ENCODE measurements at places on chromosomes 2 and 18. TPM values are rescaled to one million over a fixed set of nuclear protein-coding genes. Genes with fewer than 3 reads are reported as not detected.
A peak's percentile ranks its signal among the peaks of the same experiment; 100 is the strongest.

GRCh38 chr18:23548275-23548674, 38.0 kb downstream of the NPC1 start:
- DNase-seq, result no peak

DNA sequence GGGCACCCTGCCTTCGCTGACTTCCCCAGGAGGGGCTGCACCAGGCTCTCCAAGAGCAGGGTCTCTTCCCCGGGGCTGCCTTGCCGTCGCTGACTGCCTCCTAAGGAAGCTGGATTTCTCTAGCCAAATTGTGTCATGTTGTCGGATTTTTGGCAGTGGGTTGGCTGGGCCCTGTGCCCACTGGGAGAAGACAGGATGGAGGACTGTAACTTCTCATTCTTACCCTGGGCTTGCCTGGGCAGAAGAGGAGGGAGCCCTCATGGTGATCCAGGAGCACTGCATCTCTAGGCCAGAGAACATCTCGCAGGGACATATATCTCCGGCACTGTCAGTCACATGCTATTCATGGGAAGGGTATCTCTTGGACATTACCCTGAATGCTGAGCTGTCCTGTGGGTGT, 6.3 kb downstream of the MYO7B start:
- no peak for DNase-seq

DNA sequence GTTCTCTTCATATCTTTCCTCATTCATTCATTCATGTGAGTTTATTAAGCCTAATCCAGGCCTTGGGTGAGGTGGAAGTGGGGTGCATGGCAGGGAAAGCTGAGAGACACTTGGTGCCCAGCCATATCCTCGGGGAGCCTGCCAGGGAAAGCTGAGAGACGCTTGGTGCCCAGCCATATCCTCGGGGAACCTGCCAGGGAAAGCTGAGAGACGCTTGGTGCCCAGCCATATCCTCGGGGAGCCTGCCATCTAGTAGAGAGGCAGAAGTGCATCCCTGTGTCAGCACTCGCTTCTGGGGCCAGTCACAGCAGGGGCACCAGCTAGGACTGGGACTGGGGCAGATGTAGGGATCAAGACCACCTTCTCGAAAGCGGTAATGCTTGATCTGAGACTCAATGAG, 39.4 kb downstream of the DDX18 start:
- no peak for DNase-seq

- DNase-seq, result no peak
These were observed 142.8 kb downstream of the ANKRD44 start for GRCh38 chr2:197167608-197168314.

- no peak for DNase-seq
These were observed 99.6 kb downstream of the SGPP2 start for GRCh38 chr2:222523783-222524544.

DNA sequence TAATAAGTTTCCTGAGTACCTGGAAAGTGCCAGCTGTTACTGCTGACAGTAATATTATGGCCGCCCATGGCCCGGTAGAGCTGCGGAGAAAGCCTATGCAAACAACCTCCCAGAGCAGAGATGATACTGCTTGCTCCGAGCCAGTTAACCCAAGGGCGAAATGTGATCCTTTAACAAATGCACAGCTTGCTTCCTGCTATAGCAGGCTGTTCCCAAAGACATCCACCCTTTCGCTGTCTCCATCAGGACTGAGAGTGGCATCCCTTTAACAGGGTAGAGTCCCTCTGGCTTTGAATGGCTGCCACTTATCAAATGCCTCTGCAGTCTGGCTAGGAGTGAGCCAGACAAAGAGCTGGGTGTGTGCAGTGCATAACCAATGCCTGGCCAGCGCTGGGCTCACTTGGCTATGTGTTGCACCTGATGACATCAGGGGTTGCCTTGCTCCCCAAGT, 69.7 kb upstream of the DAPL1 start:
- DNase-seq, result no peak

DNA sequence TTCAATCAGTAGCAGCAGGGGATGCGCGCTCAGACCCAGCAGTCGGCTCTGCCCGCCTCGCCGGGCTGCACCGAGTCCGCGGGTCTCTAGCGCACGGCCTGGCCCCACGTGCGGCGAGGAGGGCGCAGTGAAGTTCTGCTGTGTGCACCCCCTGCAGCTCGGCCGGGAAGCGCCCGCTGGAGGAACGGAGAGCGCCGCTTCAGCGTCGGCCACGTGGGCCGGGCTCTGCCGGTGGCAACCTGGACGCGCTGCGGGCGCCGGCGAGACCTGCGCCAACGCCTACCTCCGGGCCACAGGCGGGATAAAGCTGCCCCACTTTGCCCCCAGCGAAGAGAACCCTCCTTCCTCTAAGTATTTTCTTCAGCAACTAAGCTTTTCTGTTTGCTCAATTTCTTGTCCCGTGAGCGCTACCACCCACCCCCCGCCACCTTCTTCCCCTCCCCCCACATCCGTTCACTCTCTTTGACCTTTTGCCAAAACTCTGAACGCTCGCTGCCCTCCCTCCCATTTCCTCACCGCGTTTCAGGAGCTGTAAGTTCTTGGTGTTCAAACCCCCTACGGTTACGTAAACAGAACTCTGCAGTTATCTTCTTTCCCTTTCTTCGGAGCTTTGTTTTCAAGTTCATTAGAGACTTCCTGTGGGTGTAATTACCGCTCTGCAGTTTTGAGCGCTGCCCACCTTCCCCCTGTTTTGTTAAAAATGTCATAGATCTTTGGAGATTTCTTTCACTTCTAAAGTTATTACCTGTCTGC, 42.6 kb upstream of the EDAR start:
- peak; percentile 27 for DNase-seq

DNA sequence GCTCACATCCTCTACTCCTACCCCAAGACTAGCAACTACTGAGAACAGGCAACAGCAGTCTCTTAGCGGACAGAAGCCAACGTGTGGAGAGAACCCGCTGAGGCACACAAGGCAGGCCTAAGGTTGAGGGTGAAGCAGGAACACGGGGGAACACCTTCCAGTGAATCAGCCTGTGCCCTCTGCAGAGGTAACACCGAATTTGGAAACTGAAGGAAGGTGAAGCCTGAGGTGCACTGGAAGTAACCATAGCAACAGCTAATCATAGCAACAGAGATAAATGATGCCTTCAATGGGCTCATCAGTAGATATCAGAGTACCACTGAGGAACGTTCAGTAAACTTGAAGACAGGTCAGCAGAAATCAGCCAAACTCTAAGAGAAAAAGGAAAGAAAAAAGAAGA, 43.3 kb downstream of the OSBPL1A start:
- no peak for DNase-seq

GRCh38 chr2:2097549-2097948, 233.5 kb downstream of the MYT1L start:
- no peak for DNase-seq

GRCh38 chr2:238103465-238104225, 3.5 kb downstream of the ESPNL start:
- no peak for DNase-seq

DNA sequence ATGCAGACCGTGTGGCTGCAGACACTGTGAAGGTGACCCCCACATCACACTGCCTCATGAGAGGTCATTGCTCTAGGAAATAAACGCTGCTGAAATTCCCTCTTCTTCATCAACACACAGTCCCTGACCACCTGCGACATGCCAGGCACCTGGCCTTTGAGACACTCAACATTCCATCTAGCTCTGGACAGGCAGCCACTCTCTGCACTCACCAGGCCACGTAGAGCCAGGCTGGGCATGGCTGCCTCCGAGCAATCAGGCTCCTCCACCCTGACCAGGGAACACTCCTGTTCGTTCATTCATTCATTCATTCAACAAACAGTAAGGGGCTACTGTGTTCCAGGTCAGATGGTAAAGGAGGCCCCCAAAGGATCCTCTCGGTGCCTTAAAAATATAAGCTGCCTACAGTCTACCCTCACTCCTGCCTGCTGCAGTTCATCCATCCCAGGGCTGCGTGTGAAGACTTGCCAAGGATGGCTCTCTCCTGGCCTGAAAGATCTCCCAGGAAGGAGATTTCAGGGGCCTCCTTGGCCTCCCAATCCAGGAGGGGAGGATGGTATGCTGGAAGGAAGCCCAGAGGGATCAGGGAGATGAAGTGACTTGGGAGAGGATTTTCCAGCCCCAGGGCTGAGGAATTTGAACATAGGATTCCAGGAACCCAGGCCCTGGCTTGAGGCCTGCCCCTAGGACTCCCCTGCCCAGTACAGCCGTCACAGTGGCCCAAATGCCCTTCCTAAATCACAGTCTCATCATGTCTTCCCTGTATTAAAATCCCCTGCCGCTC, 66.7 kb downstream of the TNS1 start:
- no peak for DNase-seq

DNA sequence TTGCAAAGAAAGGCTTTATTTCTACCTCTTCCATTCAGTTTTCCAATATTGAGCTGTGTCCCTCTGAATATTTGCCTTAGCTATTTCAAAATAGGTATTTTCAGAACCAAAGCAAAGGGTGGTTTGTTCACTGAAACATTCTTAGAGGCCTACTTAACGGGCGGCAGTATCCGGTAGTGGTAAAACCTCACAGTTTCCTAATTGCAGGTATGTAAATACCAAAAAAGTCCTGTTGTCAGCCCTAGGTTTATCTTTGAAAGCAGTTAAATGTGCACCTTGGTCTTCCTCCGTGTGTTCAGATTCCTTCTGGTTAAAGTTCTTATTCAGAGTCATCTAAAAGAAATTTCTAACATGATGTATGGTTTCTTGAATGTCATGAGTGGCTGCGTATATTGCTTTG, 38.9 kb downstream of the CCNT2 start:
- DNase-seq, result no peak

DNA sequence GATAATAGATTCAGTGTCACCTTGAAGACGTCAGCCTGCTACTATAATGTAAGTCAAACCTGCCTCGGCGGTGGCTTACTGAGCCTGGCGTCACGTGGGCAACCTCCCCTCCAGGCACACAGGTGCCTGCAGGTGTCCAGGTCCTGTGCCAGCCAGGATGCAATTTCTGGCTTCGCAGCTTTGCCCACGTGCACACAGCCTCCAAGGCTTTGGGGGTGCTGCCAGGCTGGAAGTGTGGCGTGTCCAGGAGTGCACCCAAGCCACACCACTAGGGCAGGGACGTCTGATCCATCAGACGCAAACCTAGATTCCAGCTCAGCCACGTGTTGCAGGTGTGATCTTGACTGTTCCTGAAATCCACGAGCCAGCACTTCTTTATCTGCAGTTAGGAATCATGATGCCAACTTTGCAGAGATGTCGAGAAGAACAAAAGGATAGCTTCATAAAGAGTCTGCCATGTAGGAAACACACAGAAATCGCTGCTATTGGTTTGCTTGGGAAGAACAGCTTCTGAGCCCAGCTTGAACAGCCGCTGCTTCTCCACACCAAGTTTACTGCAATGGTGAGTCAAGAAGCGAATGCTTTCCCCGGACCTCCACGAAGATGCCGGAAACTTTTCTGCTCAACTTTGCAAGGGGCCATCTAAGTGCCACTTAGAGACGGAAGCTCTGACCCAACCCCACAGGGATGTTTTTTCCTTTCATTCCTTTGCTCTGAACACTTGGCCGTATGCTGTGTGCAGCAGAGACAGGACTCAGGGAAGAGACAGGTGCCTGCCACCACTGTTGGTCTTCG, 84.2 kb upstream of the SALL3 start:
- no peak for DNase-seq

- no peak for DNase-seq
These were observed 104.3 kb downstream of the PLB1 start for GRCh38 chr2:28600181-28600580.

DNA sequence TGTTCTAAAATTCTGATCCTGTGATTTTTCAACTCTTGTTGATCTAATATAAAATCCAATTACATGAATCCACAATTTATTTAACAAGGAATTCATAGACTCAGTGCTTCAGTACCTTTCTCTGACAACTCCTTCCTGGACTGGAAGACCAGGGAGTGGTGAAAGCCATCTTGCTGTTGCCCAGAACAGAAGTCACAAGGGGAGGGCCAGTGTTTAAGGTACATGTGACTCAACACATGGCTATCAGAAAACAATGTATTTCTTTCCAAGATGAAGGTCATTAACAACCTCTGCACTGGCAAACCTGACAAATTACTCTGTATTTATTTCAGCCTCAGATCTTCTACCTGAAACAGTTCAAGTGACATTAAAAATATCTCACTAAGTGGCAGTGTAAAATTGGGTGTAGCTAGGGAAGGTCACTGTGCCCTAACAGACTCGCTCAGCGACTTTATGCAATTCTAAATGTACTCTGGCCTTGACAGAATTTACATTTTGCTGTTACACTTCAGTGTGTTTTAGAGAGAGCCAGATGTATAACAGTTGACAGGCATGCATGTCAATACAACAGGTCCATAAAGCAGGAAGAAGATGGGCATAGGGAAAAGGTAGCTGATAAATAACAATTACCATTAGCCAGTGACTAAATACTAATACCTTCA, 75.4 kb downstream of the NCKAP5 start:
- DNase-seq, result no peak

DNA sequence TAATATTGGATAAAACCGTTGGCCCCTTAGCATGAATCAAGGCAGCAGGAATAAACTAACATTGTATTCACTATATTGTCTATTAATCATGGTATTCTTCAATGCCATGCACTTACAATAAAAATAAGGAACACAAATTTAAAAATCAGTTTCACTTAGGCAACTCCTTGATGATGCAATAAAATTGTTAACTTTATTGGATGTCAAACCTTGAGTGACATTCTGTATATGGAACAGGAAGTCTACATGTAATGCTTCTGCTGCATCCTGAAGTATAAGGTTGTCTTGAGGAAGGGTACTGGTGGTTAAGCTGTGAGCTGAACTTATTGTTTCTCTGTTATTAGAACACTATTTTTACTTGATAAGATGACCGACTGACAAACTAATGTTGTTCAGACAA, 605.5 kb downstream of the SATB2 start:
- no peak for DNase-seq

DNA sequence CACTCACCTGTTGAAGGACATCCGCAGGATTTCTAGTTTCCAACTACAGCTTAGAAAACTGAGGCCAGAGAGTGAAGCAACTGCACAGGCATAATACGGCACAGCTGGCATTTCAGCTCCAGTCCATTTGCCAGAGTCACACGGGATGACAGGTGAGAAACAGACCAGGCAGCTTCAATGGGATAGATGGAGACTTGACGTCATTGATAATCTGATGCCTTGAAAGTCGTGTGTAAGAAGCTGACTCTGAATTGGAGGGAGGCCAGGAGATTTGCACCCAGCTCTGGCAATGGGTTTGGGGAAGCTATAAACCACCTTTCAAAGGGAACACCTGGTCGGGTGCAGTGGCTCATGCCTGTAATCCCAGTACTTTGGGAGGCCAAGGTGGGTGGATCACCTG, 12.4 kb upstream of the DNMT3A start:
- DNase-seq, result no peak

The EN1 gene
- total RNA-seq, result not detected

The CREG2 gene
- total RNA-seq, result 2.2 TPM

The POTEI gene
- 0.20 TPM for total RNA-seq

The ZSWIM2 gene
- not detected for total RNA-seq

The FTCDNL1 gene
- 0.97 TPM for total RNA-seq

The GALR1 gene
- total RNA-seq, result 1.6 TPM

The LHCGR gene
- 0.73 TPM for total RNA-seq

The NAGK gene
- total RNA-seq, result 59.9 TPM

The CDK5R2 gene
- total RNA-seq, result not detected

The DAPL1 gene
- not detected for total RNA-seq

The ADGRF3 gene
- 0.75 TPM for total RNA-seq

The IL36B gene
- total RNA-seq, result not detected
